ENCODE measurements at places on chromosomes 3 and 15.

- no peak for DNase-seq
Measured at GRCh38 chr3:89740080-89740880, 632.9 kb downstream of the EPHA3 start.

GRCh38 chr15:62085740-62086139, 19.0 kb downstream of the C2CD4A start:
- DNase-seq = peak; percentile 20

DNA sequence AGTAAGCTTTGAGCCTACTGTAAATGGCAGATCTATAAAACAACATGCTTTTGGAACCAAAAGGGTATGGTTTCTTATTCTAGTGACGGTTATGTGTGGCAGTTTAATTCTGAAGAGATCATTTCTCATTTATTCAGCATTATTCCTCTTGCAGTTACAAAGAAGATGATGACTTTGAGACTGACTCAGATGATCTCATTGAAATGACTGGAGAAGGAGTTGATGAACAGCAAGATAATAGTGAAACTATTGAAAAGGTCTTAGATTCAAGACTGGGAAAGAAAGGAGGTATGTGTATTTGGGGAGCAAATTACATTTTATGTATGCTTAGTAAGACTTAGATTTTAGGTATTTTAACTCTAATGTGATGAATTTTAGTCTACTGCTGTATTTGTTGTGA, 41.5 kb downstream of the CHD2 start:
- no peak for DNase-seq

DNA sequence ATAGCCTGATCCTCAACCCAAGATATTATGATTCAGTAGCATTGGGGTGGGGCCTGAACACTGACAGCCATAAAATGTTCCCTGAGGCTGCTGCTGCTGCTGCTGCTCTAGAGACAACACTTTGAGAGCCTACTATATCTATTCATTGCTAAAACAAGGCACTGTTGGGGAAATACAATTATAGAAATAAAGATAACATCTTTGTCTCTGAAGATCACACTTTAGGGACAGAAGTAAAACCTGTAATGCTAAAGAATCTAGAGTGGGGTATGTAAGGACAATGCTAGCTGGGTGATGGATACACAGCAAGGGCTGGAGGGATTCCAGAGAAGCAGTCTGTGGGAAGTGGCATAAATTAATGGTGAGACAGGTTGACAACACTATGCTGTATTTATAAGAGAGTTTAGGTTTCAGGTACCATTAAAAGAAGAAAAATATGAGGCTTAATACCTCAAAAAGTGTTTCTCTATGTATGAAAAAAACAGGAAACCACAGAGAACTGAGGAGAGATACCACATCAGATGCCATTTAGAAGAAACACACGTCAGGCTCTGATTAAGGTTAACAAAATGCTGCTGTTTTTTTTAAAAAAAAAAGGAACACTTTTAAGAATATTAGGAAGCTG, 115.9 kb downstream of the CBLB start:
- DNase-seq = no peak

DNA sequence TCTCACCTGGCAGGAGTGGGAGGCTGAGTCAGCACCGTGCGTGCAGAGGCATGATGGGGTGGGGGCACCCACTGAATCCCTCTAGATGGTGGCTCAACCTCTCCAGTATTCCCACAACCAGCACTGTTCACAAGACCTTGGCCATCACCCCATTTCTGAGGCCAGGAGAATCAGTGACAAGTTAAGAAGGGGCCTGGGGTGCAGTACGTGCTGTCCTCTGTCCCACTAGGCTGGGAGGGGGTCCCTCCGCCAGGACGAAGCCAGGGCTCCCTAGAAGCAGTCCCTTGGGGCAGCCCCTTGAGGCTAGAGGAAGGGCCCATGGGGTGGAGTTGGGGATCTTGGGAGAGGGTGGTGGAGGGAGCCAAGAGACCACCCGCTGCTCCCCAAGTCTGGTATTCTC, 4.8 kb downstream of the MYL3 start:
- DNase-seq = no peak

DNA sequence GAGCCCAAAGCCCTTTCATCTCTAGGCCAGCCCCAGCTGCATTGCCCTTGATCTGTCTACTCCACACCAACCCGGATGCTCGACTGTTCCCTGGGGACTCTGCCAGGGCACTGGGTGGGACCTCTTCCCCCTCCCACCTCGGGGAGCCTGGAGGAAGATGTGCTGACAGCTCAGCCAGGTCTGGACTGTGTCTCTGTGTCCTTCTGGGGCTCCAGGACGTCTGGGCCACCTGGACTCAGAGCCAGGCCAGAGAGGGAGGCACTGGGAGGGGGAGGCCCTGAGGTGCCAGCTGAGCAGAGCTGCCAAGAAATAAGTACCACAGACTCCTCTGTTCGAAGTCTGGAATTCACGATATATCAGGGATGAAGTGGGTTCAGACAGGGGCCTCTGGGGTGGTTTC, 5.8 kb upstream of the HCN4 start:
- no peak for DNase-seq

DNA sequence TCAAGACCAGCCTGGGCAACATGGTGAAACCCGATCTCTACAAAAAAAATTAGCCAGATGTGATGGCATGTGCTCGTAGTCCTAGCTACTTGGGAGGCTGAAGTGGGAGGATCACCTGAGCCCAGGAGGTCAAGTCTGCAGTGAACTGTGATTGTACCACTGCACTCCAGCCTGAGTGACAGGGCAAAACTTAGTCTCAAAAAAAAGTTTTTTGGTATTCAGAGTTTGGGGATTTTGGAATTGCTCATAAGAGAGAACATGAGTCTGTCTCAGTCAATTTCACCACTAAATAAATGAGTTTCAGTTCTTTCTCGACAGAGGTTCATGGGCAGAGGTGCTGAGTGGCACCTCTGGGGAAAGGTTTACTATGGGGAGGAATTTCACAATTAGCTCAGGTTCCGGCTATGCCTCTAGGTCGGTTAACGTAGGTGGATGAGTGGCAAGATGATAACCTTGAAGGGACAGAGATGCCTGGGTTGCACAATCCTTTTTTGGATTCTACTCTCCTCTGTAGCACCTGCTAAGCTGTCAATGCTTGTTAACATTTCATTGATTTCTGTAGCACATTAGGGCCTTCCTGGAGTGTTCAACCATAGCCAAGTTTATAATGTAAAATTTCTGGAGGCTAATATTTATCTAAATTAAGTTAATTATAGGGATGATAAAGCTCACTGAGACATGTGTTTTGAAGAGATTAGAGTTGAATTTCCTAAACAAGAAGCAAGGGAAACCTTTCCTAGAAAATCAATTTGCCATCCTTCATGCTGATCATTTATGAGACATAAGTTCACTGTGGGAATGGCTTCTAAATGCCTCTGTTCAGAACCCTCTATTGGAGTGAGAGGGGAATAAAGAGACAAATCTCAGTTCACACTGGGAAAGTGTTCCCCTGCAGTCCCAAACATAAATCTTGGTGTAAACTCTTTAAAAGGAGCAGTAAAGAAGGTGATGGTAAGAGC, 37.4 kb upstream of the DCP1A start:
- no peak for DNase-seq

DNA sequence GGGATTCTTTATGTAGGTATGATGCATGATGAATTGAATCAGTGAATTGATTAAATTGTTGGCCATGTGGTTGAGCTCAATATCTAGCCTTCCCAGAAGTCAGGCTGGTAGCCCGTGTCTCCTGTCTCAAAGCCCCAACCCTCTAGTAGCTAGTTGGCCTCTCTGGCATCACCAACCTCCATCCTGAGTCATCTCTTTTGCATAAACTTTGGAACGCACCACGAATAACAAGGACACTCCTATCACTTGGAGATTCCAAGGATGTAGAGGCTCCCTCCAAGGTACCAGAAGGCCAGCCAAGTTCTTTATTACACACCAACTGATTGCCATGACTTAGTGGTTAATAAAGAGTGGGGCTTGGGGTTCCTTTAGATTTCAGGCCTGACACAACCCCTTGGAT, 148.4 kb downstream of the APBA2 start:
- no peak for DNase-seq

- no peak for DNase-seq
Measured at GRCh38 chr3:193962986-193963685, 172.8 kb upstream of the HES1 start.

DNA sequence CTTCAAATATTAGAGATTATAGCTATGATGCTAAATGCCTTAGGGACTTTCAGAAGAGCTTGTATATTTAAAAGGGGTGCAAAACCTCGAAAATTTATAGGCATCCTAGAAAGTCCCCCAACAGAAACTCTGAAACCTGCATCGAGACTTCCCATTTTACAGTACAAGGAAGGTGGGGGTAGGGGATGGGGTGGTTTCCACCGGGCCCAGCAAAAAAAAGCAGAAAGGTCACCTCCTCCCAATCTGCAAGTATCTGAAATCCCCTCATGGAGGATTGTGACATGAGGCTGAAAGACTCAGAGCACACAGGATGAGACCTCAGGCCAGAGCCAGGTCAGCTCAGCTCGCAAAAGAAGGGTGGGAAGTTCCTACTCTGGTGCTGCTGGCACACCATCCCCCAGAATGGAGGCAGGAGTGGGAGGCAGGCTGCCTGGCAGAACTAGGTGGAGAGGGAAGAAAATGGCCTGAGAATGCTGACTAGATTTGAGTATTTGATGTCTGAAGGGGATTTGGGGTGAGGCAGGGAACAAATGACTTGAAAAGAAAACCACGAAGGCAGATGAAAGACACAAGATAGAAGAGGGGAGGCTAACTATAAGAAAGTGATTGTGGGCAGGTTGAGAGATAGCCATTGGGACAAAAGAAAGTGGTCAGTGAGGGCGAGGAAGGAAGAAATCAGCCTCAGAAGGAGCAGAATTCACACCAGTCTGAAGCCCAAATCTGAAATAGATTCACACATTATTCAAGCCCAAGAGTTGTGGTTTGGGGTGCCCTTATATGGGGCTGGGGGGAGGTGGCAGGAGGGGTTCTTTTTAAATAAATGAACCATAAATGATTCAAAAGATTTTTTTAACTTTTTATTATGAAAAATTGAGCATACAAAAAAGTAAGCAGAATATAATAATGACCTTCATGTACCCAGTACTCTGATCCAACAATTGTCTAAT, 22.5 kb upstream of the TSC22D2 start:
- peak; percentile 98 for DNase-seq

- no peak for DNase-seq
Measured at GRCh38 chr15:93716615-93717231, 514.6 kb upstream of the MCTP2 start.

- DNase-seq = no peak
Measured at GRCh38 chr3:32831791-32832190, 14.0 kb downstream of the TRIM71 start.

DNA sequence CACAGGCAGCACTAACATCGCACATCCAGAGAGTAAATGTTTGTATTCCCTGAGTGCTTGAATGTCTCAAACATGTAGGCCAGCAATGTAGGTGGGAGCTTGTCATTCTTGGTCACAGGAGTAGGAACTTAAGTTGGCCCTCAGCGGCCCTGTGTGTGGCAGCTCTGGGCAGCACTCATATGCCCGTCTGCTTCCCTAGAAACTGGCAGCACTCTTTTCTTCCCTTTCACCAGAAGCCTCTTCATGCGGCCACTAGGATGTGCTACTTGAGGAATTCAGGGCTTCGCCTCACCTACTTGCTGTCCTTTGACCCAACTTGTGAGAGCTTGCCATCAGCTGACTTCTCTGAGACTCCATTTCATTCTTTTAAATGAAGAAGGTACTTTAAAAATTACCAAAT, 69.5 kb downstream of the TIPARP start:
- no peak for DNase-seq

DNA sequence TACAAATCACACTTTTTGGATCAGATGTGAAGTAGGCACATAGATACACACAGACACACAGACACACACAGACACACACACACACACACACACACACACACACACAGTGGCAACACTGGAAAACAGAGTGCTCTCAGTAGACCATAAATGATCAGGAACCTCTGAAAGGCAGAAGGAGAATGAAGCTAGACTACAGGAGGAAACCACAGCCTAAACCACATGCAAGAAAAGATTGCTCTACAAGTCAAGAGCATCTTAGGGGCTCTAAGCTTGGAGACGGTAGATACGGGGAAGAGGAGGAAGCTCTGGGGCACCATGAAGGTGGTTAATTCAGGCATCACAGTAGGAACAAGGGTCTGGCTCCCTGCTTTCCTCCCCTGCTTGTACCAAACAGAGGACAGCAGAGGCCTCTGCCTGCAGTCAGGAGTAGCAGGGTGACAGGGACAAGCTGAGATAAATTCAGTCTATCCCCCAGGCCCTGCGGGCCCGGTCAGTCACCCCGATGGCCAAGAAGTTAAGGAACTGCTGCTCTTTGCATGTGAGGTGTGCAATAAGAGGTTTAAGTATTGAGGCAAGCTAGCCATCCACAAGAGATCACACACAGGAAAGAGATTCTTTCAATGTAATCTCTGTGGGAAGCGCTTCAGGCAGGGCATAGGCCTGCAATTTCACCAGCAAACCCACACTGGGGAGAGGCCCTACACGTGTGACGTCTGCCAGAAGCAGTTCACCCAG, 23.5 kb upstream of the ARPIN start:
- DNase-seq = no peak

DNA sequence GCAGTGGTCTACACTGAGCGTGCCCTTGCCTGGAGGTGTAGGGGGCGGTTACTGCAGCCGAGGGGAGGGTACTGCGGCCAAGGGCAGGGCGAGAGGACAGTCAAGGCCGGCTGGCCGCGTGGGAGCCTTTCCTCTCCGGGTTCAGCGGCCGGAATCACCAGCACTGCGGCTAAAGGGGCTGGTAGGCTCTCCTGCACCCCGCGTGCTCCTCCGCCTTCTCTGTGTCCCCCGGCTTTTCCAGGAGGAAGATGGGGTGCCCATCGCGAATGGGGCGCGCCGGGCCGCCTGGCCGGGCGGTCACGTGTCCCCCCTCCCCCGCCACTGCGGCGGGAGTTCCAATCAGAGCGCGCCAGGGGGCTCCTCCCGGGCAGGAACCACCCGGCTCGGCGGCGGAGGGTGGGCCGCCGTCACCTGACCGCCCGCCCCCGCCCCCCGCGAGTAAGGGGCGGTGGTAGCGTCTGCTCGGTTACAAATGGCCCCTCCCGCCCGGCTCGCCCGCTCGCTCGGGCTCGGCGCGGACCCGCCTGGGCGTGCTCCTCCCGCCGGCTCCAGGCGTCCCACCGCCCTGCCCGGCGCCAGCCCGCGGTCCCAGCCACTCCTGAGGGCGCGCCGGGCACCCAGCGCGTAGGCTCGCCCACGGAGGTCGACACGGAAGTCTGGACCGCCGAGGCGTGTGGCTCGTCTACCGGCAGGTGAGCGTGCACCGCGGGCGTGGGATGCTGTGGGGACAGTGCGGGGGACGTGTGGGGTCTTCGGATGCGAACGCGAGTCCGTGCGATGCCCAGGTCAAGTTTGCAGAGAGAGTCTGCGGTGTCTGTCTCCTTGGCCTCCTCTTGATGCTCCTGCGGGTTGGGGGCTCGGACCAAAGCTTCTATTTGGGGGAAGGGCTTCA, 242.6 kb upstream of the TOPAZ1 start:
- DNase-seq = no peak
